Activated CD4-positive, alpha-beta T cell treated with anti-CD3 and anti-CD28 coated beads, Interleukin-2, amount 10 ng/mL, durations not matched to agents 24 days and 14 days (primary cell): ENCODE measurements at places on chromosomes 4 and X. TPM values are rescaled to one million over a fixed set of nuclear protein-coding genes. Genes with fewer than 3 reads are reported as not detected.
A peak's percentile ranks its signal among the peaks of the same experiment; 100 is the strongest.

DNA sequence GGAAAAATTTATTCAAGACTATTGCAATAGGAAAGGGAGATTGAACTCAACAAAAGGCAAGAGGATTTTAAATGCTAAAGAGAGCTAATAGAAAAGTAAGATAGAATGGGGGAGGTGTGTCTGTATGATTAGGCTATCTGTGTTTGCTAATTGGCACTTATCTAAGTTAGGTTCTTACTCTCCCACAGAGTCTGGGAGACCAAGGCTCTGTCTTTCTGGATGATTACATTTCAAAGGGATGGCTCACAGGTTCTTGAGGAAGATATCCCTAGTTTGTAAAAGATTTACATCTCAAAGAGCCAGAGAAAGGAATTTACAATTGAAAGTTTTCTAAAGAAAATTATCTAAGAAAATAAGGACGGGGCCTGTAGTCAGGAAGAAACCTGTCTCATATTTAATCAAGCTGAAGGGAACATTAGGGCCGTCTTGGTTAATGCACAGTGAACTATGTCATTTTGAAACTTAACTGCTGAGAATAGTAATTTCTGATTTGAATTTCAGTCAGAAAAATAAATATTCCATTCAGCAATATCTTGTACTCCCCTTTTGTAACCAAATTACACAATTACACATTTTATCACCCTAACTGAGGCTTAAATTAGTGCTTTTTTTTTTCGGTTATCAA, 75.8 kb downstream of the MAGEB10 start:
- no peak for DNase-seq

DNA sequence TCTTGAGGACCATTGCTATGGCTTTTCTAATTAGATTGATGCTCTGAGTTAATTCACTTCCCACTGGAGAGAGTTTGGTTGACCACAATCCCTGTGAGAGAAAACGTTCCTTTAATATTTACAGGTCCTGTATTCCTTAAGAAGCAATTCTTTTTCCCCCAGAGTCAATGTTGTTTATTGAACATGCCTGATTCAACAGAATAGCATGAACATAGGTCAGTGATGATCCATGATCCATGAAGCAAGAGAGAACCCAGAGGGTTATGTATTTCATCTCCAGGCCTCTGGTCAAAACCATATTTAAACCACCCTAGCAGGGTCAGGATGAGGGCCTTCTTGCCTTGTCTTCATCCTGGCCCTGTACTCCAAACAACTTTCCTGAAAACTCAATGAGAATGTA, 39.4 kb upstream of the EFHC2 start:
- no peak for DNase-seq

GRCh38 chrX:136032370-136032769, 47.1 kb downstream of the SLC9A6 start:
- no peak for DNase-seq

- peak; percentile 20 for DNase-seq
These were observed 11.2 kb upstream of the SHOX start for GRCh38 chrX:619451-619811.

DNA sequence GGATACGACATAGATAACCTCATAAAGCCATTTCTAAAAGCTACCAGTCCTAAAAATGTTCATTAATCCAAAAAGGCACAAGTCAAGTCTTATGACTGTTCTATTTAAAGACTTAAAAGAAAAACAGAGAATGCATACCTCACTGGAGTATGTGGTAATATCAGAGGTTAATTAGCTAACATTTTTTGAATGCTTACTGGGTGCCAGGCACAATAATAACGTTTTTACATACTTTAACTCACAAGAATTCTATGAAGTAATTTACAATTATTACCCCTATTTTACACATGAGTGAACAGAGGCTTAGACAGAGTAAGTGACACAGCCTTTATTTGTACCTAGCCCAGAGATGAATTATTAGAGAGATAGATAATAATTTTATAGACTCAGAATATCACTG, 207.5 kb downstream of the PDGFC start:
- no peak for DNase-seq

DNA sequence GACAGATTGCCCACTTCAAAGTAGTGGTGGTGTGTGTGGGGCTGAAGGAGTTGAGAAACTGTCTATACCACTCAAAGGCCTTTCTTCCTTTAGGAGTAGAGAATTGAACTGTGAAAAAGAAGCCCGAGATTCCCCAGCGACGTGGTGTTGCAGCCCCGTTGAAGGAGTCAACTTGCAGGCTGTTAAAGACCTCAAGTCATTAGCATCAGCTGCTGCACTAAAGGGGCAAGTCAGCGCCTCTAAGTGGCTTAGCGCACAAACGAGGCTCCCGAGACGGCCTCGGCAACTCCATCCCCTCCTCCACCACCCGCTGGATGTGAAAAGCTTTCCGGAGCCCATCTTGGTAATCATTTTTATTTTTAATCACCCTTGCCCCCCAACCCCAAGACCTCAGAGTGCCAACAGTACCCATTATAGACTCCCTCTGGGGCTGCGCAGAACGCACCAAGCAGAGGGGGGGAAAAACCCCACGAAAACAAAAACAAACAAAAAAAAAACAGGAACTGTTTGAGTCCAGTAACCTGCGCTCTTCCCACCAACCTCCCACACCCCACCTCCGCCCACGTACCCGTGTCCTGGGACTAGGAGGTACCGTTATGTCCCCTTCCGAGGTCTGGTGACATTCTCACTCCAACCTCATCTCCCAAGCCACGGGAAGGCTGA, 913 bp upstream of the PRDM8 start:
- DNase-seq = no peak

GRCh38 chrX:134545510-134545909, 85.5 kb downstream of the HPRT1 start:
- no peak for DNase-seq

DNA sequence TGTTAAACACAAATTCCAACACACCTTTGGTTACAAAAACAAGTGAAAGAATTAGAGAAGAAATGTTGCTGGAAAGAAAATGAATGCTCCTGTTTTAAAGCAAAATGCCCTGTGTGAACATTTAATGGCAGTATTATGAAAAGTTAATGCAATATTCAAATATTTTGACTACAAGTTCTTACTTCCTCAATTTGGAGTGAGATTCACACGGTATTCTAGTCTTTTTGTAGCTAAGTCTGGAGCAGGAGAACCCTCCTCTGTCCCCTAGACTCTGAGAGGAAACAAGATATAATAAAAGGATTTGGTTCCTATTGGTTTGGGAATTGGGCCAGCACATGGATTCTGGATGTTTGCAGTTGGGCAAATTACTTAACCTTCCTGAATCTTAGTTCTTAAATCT, 12.7 kb downstream of the MAD2L1 start:
- no peak for DNase-seq

DNA sequence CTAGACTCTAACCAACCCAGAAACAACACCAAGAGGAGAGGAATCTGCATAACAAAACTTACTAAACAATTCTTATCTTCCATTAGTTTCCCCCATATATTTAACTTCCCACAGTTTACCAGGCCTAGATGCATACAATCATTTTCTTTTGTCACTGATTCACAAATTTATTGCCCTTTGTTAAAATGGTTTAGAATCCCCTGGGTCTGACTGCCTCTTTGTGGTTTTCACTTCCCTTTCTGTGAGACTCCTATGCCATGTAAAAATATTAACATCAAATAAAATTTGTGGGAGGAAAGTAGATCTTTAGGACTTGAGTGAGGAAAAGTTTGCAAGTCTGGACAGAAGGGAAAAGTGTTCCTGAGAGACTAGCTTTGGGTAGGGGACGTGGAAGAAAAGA, 393.8 kb upstream of the CNKSR2 start:
- no peak for DNase-seq

GRCh38 chr4:164501074-164501473, 252.9 kb upstream of the SMIM31 start:
- no peak for DNase-seq

- no peak for DNase-seq
These were observed 4.0 kb downstream of the PRPS1 start for GRCh38 chrX:107632346-107632745.

- DNase-seq = no peak
These were observed 43.7 kb downstream of the IL15 start for GRCh38 chr4:141680060-141680459.

GRCh38 chrX:12894074-12895030, 12.1 kb upstream of the TLR8 start:
- DNase-seq = peak; percentile 84

DNA sequence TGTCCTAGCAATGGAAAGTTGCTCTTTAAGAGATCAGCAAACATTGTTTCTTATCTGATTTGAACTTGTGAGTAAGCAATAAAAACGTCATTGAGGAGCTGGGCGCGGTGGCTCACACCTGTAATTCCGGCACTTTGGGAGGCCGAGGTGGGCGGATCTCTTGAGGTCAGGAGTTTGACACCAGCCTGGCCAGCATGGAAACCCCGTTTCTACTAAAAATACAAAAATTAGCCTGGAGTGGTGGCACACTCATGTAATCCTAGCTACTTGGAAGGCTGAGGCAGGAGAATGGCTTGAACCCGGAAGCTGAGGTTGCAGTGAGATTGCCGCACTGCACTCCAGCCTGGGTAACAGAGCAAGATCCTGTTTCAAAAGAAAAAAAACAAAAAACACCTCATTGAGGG, 11.2 kb upstream of the PLAC8 start:
- peak; percentile 81 for DNase-seq

DNA sequence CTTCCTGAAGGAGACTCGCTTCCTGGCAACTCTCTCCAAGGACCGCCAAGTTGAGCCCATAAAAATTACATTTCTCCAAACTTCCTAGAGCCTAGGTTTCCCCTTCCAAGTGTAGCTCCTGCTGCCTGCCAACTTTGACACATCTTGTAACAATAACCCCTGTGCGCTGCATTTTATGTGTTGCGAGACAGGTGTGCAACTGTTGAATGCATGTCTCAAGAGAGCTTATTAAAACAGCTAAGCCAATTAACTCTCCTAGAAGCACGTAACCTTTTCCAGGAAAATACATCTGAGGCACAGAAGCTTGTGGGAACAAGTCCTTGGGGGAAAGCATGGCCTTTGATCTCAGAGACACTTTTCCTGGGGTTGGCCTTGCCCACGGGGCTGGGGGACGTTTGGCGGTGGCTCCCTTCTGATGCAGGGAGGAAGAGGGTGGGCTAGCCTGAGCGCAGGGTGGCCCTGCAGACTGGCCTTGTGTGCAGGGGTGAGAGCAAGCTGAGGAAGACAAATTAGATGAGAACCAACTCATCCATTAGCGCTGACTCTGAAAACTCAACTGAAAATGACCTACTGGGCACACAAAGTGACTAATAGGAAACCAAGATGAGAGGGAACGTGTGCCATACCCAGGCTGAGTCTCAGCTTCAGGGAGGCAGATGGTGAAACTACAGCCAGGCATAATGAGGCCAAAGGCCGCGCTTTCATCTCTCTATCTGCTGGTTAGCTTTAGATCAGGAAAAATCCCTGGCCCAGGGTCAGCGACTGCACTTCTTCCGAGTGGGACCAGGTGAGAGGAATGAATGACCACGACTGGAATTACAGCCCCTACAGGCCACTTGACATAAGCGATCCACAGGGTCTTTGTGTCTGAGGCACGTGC, 75.3 kb downstream of the ENPP6 start:
- DNase-seq = peak; percentile 44

DNA sequence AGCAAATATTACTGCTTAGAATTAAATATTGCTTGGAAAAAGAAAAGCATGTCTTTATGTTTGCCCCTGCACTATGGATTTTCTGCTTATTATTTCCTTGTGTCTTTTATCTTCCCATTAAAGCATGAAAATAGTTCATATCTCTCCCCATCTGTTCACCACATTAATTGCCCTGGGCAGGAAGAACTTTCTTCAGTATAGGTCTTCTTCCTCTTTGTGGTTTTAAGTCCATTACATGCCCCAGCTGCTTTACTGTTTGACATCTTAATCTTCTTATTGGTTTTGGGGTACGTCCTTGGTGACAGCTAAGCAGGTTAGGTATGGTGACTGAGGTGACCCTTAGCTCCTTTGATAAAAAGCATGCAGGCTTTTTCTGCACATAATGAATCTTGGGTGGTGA, 157.3 kb downstream of the AASDH start:
- DNase-seq = peak; percentile 25

DNA sequence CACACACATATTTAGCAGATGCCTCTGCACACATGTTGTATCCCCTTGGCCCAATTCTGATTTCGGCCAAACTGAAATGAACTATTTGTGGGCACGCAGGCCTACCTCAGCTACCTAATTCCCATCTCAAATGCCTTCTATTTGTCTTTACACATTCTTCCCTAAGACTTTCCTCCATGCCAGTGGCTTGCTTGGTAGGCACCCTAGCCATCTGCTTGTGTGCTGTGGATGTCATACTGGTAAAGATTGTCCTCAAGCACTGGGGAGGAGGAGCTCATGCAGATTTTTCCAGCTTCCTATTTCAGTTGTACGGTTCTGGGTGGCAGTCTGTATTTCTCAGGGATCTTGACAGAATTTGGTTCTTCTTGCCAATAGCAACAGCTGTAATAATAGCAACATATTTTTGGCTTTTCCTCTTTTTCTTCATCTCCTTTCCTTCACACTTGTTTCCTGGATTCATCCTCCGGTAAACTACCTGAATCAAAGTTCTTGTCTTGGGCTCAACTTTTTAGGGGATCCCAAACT, 514.3 kb downstream of the ADGRL3 start:
- DNase-seq = no peak

DNA sequence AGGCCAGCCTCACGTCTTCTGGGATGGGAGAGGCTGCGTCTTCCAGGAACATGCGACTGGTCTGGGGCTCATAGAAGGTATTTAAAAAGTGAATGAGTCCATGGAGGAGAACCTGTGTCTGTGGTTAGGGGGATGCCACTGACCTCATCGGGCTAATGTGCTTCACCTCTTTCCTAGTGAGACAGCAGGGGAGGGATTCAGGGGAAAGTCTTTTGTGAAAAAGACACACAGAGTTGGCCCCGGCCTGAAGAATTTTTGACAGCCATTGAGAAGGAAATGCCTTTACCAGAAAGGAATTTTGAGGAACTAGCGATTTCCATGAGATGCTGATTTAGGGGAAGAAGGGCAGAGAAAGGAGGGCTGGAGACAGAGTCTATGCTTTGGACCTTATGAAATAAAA, 11.0 kb upstream of the C4orf50 start:
- no peak for DNase-seq

The PAGE2 gene
- total RNA-seq = not detected in 2 replicates

The PARM1 gene
- not detected in 2 replicates for total RNA-seq

The SPANXA2 gene
- not detected in 2 replicates for total RNA-seq
